ENCODE measurements at places on chromosomes 6 and 20.

DNA sequence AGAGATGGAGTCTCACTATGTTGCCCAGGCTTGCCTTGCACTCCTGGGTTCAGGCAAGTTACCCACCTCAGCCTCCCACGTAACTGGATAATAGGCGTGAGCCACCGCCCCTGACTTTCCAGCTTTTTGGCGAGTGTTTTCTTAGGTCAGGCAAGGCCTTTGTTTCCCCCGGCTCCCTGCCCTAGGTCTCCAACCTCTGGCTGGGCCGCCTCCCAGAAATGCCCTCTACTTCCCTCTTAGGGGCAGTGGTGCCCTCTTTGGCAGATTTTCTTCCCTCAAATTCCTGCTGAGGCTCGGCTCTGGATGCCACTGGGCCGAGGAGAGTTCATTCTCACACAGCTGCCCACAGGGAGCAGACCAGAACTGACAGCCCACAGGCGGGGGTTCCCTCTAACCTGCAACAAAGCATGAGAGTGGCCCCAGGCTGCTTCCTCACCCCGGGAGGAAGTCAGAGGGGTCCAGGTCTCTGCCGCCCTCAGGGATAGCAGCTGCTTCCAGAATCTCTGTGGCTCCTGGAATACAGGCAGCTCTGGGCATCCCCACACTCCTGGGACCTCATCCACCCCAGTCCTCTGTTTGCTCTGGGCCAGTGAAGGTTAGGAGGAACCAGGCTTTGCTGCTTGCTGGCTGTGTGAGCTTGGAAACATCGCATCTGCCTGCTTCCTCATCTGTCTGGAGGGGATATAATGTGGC is 56.5 kb downstream of the TCP11 start:
- no peak for DNase-seq

DNA sequence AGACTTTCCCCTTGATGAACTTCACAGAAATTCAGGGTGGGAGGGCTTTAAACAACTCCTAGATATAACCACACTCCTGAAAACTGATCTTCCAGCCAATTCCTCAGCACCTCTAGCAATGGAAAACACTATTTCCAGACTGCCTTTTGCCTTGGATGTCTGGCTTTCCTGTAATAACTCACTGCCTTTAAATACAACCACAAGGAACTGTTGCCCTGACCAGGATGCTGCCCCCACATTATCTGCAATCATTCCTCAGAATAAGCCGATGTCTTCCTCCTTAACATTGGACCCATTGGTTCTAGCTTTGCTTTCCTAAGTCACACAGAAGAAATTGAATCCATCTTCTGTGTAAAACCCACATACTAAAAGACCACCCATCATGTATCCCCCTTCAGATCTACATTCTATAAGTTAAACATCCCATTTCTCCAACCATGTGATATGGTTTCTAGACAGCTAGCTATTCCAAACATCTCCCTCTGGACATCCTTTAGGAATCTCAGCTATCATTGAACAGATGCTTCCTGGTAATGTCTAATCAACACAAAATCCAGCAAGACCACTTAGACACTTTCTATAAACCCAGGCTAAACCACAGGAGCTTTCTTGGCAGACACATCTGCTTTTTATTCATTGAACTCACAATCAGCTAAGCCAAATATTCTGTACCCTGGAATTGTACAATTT is 95.9 kb upstream of the KCNQ5 start:
- no peak for DNase-seq

DNA sequence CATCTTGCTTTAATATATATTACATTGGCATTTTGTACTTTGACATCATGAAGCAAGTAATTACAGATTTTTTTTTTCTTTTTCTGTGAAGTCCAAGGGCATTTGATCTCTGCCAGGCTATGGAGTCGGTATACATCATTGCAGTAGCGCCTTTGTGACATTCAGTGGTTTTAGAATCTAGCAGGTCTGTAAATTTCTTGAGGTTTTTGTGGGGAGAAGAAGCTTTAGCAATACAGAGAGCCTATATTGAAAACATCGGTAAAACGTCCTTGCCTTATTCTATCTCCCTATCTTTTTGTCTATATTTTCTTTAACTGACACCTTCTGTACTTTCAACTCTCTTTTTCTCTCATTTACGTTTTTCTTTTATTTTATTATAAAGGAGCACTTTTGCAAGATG is 47.2 kb downstream of the DUSP22 start:
- no peak for DNase-seq

DNA sequence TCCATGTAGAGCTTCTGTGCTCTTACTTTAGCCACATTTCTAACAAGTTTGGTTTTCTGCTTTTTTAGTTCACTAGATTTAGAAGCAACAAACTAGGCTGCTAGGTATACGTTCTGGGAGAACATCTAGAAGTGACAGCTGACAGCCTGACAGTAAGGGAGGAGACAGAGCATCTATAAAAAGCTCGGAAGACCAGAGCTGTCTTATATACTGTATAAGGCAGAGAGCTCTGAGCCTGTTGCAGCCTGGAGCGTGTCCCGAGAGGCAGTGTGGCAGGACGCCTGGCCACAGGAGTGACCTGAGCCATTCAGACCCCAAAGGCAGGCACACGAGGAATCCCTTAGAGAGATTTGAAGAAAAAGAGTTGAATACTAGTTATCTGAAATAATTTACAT is 24.6 kb downstream of the PPP1R14C start:
- DNase-seq, result no peak

GRCh38 chr6:162069995-162070394 is 657.6 kb downstream of the PRKN start:
- DNase-seq, result no peak

DNA sequence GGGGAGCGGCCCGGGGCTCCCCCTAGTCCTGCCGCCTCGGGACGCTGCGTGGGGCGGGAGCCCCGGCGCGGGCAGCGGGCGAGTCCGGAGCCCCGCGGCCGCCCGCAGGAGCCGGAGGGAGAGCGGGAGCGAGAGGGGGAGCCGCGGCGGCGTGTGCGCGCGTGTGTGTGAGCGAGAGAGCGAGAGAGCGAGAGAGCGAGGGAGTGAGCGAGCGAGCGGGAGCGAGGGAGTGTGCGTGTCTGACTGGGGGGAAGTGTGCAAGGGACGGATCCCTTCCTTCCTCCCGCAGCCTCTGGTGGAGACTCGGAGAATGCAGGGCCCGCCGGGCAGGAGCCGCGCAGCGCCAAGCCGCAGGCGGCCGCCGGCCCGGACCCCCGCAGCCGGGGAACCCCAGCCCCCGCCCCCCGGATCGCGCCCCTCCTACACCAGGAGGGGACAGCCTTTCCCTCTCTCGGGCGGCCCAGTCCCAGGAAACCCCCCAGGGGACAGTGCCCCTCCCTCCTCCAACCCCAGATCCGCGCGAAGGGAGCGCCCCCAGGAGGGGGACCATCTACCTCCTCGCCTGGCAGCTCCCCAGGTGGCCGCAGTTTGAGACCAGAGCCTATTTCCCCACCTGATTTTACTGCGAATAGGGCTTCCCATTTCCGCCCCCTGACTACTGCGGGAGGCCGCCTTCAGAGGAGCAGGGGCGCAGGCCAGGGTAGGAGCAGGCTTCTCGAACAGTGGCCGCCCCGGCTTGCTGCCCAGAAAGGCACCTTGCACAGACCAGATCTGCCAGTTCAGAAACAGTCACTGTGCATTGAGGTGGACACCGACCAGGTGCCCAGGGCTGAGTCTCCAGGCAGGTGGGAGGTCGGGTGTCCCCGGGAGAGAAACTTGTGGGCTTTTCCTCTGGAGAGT is at the start of gene CDH22:
TSS of gene CDH22 (minus strand) at position 241 of the 900 bp plus-strand sequence. CDS start 57,204 bp downstream, outside the sequence.
- peak; percentile 67 for DNase-seq

GRCh38 chr6:35552285-35552917 is 39.7 kb upstream of the TULP1 start:
- DNase-seq, result no peak

DNA sequence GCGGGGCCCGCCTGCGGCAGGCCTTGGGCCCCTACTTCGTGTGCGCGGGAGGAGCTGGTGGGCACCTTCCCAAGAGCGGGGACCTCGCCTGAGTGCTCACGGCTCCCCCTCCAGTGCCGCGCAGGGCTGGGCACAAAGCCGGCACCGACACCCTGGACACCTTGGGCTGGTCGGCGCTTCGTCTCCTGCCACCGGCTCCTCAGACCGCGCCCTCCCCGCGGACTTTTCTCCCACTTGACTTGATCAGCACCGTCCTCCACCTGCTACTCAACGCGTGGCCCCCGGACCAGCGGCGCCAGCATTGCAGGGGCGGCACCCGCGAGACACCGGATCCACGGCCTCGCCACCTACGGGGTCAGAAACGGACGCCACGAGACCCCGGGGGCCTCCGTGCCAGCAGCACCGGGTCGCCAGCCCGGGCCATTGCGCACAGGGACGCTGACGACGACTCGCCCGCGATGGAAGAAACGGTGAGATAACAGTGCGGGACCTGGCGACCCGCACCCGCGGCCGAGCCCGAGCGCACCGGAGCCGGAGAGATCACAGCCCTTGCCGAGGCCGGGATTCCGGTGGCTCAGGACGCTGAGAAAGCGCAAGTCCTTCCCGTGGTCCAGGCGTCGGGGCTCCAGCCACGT is 154.2 kb downstream of the DLL1 start:
- no peak for DNase-seq

- peak; percentile 17 for DNase-seq
These were observed 861 bp downstream of the PCMTD2 start for GRCh38 chr20:64256282-64256935.

- no peak for DNase-seq
These were observed 6.5 kb downstream of the RBM38 start for GRCh38 chr20:57397693-57398108.

GRCh38 chr20:63089051-63089907 is 82.5 kb upstream of the BHLHE23 start:
- no peak for DNase-seq

DNA sequence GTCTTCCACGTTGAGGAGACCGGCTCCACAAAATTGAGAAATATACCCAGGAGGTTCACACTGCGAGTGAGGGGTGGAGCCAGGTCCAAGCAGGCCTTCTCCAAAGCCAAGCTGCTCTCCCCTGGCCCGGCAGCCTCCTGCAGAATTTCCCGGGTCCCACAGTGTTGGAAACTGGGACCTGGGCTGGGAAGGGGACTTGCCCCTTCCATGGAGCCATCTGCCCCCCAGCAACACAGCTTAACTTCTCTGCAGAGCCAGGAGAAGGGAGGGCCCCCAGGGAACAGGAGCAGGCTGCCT is 35.4 kb downstream of the MDFI start:
- no peak for DNase-seq

- DNase-seq, result no peak
These were observed 149.5 kb downstream of the ANKRD60 start for GRCh38 chr20:58078741-58079522.

DNA sequence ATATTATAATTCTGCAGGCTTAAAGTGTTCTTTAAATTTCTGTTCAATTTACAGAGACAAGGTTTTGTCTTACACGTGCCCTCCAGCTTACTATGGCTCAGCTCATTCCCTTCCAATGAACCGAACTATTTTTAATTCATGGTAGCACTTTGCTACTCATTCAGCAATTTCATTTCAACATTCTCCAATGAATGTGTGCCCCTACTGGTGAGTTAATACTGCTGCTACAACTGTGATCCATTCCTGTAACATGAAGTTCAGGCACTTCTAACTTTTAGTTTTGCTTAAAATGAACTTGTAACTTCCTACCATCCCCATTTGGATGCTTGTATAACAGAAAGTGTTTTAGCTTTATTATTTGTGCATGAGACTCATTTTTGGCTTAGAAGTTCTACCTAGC is 99.7 kb downstream of the F13A1 start:
- no peak for DNase-seq

- DNase-seq, result no peak
These were observed 131.8 kb downstream of the CFAP61 start for GRCh38 chr20:20184149-20184548.

DNA sequence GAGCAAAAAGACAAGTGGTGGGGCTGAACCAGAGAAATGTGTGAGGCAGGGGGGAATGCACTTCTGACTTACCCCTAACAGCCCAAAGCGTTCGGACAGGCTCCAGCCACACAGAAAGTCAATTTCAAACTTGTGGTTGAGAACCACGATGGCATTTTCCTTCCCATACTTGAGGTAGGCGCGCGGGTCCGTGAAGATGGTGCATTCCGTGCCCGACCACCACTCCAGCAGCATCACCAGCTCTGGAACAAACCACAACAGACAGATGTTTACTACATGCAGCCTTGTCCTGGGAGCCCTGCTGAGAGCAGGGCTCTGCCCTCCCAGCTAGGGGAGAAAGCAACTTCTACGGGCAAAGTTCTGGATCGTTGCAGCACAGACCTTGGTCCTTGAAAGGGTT is 107.7 kb downstream of the AGPAT4 start:
- DNase-seq, result no peak

DNA sequence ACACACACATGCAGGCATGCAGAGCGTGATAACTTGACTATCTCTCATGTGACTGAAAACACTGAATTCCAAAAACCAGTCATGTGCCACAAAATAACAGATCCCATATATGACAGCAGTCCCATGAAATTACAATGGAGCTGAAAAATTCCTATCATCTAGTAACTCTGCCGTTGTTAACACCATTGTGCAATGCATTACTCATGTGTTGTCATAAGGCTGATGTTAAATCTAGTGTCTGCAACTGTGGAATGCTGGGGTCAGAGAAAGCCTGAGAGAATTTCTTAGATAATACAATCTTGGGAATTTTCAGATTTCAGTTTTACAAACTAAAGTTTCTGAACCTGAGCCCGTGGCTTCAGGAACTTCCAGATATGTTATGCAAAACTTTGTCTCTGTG is 70.2 kb downstream of the LYRM4 start:
- DNase-seq, result no peak

DNA sequence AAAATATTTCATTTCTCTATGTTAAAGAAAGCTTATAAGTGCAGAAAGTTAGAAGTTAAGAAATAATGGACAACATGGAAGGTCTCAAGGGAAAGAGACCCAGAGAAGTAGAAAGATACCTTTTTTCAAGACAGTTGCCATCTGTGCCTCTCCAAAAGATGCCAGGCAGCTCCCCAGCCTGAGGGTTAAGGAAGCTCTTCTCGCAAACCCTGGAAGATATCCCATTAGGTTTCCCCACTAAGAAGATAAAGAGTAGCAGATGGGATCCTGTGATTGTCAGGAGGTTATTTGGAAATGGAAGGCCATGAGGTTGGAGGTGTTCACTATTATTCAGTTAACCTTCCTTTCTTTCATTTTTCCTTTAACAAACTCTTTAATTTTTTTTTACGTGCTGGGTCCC is 110.1 kb upstream of the SIM1 start:
- no peak for DNase-seq

DNA sequence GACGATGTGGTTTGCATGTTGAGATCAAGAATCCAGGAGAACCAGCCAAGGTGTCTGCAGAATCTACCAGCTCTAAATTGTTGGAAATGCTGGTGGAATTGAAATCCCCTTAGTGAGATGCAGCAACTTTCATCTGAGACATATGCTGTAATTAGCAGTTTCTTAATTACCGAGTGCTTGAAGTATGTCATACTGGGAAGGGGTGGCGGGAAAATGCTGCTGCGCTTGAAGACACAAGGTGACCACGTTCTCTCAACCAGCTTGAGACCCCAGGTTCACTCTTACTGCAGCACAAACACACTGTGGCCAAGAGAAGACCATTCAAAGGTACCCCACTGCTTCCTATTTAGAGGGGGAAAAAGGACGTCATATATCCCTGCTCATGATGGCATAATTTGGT is 59.0 kb downstream of the PFDN4 start:
- no peak for DNase-seq

DNA sequence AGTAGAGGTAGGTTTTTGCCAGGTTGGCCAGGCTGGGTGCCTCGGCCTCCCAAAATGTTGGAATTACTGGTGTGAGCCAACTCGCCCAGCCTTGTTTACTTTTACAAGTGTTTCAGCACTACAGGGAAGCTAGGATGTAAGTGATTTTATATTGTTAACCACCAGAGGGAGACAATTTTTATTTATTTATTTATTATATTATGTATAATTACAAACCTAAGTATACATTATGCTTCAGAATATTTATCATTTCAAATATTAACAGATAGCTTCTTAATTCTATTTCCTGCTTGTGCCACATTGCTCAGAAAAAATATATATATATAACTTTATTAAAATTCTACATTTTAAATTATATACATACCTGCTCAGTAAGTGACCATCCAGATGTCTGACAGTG is 9.8 kb downstream of the MMUT start:
- no peak for DNase-seq

Measured in right kidney (tissue), 9 donors.